ENCODE measurements at places on chromosomes 7 and 10. TPM values are rescaled to one million over a fixed set of nuclear protein-coding genes. Genes with fewer than 3 reads are reported as not detected.

Gene TMEM225B
- 1.4 TPM for total RNA-seq

Gene WNT16
- total RNA-seq = 0.09 TPM

Gene PLXNA4
- total RNA-seq = 4.6 TPM

Gene NKX2-3
- not detected for total RNA-seq

Gene NXPH1
- total RNA-seq = 0.17 TPM

Gene TMEM229A
- total RNA-seq = 0.34 TPM

Gene SUGCT
- total RNA-seq = 1.7 TPM

Gene ITPRID1
- 2.4 TPM for total RNA-seq

Gene GRM8
- total RNA-seq = not detected

Gene SLC26A3
- total RNA-seq = not detected

Gene DPCD
- total RNA-seq = 24.1 TPM

Gene PRRT4
- 0.82 TPM for total RNA-seq

Gene HKDC1
- total RNA-seq = 1.5 TPM

Gene ANKRD30A
- not detected for total RNA-seq
